ENCODE measurements at places on chromosomes 1 and 21. TPM values are rescaled to one million over a fixed set of nuclear protein-coding genes. Genes with fewer than 3 reads are reported as not detected.

The DISP3 gene
- total RNA-seq, result 0.08 TPM

The DEPDC1 gene
- 27.6 TPM for total RNA-seq

The S100A7 gene
- total RNA-seq, result not detected

The CRNN gene
- not detected for total RNA-seq

The IQCC gene
- total RNA-seq, result 3.1 TPM

The KIF14 gene
- total RNA-seq, result 10.2 TPM

The AUNIP gene
- 7.0 TPM for total RNA-seq

The HSD17B7 gene
- 29.6 TPM for total RNA-seq

The KIAA0040 gene
- total RNA-seq, result 1.5 TPM

The TAF1A gene
- total RNA-seq, result 11.3 TPM

- DNase-seq, result no peak
These were observed 46.4 kb downstream of the TOR1AIP2 start for GRCh38 chr1:179831225-179831624.

GRCh38 chr1:32953495-32953894 is 11.1 kb downstream of the RNF19B start:
- peak; percentile 60 for DNase-seq

GRCh38 chr1:181538836-181539235 is 55.5 kb downstream of the CACNA1E start:
- DNase-seq, result peak; percentile 93

DNA sequence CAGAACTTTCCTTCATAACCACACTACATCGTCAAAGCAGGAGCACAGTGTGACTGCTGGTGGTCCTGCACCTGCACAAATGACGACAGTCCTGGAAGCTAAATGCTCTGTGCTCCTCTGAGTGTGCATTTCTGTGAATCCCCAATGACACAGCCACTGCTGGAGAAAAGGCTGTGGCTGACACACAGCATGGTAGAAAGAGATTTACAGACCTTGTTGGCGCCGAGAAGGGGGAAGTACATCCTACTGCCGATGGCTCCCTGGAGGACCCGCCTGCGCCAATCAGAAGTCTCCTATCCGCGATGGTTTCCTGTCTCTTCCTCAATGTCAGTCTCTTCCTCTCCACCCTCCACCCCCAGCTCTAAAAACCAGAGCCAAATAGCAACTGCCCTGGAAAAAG is 115.4 kb upstream of the RAB4A start:
- no peak for DNase-seq

GRCh38 chr1:182211386-182211785 is 149.9 kb upstream of the ZNF648 start:
- no peak for DNase-seq

- DNase-seq, result peak; percentile 93
These were observed 47.5 kb upstream of the CRNN start for GRCh38 chr1:152461544-152461943.

- DNase-seq, result no peak
These were observed 47.3 kb upstream of the COL18A1 start for GRCh38 chr21:45357436-45358260.

- peak; percentile 67 for DNase-seq
These were observed 30.7 kb downstream of the PPP2R5A start for GRCh38 chr1:212315907-212316306.

DNA sequence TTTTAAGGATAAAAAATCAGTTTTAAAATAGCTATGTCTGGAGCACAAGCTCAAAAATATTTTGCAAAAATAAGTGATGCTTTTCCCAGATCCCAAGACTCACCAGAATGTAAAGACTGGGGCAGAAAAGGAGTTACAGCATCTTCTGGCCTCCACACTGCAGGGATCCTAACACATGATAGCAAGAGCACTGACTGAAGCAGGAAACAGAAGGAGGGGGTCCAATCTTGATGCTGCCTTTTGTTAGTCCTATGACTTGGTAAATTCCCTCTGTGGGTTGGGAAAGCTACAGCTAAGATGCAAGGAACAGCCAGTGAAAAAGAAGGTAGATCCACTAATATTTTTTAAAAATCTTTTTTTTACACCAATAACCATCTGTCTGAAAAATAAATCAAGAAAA is 54.2 kb upstream of the TNR start:
- no peak for DNase-seq

GRCh38 chr1:30001011-30001731 is 722.2 kb downstream of the MATN1 start:
- no peak for DNase-seq

DNA sequence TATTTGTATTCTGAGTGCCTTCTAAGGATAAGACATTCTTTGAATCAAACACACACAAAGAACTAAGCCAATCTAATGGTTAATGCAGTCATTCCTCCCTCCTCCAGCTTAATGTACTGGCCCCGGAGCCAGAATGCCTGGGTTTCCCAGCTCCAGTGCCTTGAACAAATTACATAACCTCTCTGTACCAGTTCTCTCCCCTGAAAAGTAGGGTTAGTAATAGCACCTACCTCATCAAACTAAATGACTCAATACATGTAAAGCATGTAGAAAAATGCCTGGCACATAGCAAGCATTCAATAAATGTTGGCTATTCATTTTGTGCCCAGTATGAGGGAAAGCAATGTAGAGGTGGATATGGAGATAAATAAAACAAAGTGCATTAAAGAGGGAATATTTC is 14.0 kb downstream of the C1orf52 start:
- DNase-seq, result no peak

- DNase-seq, result no peak
These were observed 2.7 kb downstream of the PTPRC start for GRCh38 chr1:198641501-198641900.

GRCh38 chr1:94422115-94422820 is 4.1 kb downstream of the ABCD3 start:
- no peak for DNase-seq

GRCh38 chr1:233885196-233885920 is 19.1 kb upstream of the SLC35F3 start:
- DNase-seq, result no peak

- DNase-seq, result no peak
These were observed 116.1 kb upstream of the GORAB start for GRCh38 chr1:170415710-170416372.

- DNase-seq, result no peak
These were observed 13.4 kb upstream of the B3GALT5 start for GRCh38 chr21:39599191-39599970.

DNA sequence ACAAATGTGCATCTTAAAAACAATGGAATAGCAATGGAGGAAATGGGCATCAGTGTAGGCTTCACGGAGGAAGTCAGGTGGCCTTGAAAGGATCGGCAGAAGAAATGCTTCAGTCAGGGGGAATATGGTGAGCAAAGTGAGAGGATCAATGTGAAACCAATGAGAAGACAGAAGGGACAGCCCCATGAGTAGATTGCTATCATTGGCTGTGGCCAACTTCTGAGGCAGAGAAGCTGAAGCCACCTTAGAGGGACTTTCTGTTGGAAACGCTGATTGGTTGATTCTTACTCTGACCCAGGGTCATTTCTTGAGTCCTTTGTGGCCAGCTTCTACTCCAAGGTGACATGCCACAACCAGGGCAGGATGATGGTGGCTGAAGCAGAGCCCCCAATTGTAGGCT is 130.7 kb upstream of the ZNF648 start:
- no peak for DNase-seq

DNA sequence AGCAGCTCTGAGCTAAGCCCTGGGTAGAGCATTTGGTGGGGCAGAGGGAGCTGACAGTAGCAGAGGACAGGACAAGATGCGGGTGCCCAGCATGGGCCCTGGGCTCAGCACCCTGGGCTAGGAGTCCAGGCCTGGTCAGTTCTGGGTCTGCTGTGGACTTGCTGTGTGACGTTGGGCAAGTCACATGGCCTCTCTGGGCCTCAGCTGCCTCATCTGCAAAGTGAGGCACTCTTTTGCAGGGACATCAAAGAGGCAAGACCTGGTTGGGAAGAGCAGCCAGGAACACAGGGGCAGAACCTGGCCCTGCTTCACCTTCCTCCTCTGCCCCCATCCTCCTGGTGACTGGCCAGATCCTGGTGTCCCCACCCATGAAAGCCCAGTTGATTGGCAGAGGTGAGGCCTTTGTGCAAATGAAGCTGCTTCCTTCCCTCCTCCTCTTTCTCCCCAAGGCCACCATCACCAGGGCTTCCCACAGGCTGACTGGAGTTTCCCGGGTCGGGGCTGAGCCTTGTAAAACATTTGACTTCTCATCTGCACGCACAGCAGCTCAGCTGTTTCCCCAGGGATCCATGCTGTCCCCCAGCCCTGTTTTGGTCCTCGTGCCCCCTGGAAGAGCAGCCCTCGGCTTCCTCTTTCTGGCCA is 350.5 kb downstream of the MATN1 start:
- no peak for DNase-seq

DNA sequence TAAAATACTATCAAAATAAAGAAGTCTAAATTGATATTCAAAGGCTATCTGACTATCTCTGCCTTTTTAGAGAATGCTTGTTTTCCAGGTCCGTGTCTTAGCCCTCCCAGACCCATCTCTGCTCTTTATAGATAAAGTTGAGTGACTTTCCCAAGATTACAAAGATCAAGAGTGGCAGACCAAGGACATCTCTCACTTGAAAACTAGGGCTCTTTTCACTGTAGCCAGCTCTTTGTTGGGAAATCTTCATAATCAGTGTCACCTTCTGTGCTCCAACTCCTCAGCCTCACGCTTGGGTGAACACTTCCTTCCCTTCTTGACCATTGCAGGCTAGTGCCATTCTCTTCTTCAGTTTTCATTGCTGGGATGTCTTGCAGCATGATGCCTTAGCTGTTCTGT is 211.1 kb downstream of the PBX1 start:
- no peak for DNase-seq

DNA sequence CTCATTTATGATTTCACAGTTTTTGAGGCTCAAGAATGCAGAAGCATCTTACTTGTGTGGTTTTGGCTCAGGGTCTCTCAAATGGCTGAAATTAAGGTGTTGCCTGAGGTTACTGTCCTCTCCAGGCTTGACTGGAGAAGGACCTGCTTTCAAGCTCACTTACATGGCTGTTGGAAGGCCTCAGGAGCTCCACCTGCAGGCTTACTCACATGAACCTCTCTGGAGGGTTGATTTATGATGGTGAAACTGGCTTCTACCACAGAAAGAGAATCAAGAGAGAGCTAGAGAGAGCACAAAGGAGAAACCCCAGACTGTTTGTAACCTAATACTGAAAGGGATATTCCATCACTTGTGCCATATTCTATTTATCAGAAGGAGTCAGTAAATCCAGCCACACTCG is 6.2 kb upstream of the KCNK2 start:
- peak; percentile 72 for DNase-seq

DNA sequence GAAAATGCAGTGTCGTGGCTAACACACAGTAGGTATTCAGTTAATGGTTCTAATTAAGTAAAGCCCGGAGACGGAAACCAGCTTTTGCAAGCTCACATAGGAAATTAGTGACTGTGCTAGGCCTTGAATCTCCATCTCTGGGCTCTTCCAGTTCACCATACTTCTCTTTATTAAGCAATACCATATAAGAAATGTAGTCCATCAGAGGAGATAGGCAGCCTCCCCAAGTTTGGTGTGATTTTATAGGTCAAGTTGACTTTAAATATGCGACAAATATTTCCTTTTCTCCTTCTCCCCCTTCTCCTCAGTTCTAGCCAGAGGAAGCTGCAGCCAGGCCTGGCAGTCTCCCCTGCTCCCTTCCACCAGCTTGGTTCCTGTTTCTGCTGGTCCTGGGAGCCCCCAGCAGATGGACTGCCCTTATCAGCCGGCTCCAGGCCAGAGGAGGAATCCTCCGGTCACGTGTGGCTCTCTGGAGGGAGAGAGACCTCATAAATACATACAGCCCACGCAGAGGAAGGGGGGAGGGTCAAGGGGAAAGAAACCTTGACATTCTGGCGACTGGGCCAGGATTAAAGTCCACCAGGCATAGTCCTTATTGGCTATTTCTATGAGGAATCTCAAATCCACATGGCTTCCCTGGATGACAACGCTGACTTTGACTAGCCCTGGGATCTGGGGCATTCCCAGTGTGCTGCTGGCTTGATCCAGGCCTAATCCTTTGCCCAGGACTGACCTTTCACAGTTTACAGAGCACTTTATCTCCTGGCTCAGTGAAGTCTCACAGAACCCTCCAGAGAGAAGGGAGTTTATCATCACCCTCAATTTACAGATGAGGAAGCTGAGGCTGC is 115.1 kb upstream of the JUN start:
- DNase-seq, result peak; percentile 22

DNA sequence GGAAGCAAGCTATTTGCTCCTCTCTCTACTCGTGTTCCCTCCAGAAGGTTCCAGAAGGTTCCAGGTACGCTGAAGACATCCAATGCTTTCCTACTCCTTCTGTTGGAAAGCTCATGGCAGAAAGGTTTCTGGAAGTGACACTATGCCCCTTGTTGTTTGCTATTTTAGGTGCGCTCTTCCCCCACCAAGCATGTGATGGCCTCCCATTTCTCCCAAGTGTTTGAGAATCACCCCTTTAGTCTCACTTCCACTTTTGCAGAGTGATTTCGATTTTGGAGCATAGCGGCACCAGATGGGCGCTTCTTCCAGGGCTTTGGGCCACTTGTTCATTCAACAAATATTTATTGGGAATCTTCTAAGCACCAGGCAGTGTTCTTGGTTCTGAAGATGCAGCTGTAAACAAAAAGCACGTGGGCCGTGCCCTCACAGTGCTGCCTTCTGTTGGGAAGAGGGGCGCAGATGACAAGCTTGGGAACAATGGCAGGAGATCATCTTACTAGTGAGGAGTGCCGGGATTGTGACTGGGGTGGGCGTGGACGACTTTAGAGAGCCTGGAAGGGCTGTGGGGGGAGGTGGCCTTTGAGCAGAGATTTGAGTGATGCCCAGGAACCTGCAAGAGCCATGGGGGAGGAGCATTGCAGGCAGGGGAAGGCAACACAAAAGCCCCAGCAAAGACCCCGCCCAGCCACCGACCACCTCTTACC is 43.0 kb upstream of the TARDBP start:
- DNase-seq, result no peak

DNA sequence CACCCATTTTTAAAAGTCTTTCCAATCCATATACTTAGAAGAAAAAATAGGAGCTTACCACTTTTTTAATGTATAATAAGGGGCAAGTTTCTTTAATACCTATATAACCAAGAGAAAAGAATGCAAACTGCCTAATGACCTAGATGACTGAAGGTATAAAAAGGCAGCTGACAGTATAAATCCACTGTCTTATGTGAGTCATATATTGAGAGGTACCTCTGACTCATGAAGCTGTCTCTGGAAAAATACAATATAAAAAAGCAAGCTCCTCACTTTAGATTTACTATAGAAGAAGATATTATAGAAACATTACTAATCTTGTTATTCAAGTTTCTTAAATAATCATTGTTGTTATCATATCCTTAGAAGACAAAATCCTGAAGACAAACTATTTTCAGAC is 144.2 kb downstream of the VAV3 start:
- DNase-seq, result no peak

GRCh38 chr1:44743211-44743610 is 3.6 kb downstream of the KIF2C start:
- no peak for DNase-seq

DNA sequence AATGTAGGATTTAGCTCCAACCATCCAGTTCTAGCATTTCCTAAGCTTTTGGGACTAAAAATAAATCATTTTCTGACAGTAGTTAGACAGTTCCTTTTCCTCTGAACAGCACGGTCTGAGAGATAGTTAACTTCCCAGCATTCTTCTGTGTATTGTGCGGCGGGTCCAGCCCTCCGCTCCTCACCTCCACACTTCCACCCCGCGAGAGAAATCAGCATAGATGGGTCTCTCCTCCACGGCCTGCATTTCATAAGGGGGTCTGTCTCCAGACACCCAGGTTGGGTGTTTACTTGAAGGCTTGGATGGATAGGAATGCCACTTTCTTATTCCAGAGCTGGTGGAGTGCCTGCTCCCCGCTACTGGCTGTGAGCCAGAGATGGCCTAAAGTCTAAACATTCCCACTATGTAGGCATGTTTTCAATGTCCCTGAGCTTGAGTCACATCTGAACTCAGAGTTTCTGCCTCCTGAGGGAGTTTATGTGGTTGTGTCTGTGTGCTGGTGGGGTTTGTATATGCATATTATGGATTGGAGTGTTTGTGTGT is 38.0 kb upstream of the PPP2R5A start:
- no peak for DNase-seq
